T47D (cell line): ENCODE measurements at places on chromosomes 12 and 14.

GRCh38 chr12:45509187-45509586, 220.3 kb upstream of the ARID2 start:
- no peak for DNase-seq

DNA sequence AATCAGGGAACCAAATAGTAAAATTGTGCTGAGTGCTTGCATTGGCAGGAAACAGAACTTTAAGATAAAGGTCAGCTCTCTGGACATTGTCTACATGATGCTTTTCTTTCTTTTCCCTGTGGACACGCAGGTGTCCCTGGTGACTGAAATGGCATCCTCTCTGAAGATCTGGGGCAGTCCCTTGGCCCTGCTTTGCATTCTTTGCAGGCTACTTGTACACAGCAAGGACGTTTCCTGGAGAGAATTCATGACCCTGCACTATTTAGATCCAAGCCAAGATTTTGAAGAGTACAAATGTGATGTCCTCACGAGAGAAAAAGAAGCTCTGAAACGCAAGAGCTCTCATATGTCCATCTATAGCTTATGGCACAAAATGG, 11.3 kb upstream of the EDDM3A start:
- no peak for DNase-seq

GRCh38 chr12:124311292-124312109, 16.6 kb downstream of the RFLNA start:
- no peak for DNase-seq

DNA sequence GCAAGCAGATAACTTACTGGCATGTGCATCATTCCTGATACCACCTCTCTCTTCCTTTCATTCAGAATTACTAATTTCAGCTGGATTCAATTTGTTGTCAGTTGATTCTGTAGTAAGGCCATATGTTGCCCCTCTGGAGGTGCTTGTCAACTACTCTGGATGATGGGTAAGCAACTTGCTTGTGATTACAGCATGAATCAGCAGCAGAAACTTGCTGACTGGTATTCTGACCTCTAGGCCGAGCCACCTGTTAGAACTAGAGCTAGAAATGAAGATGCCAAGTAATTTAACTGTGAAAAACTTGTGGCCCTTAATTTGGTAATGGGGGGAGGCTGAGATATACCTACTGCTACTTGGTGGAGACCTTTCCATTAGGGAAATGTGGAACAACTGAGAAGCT, 5.1 kb downstream of the RNF10 start:
- DNase-seq: no peak

- no peak for DNase-seq
These were observed 276.8 kb upstream of the TMPO start for GRCh38 chr12:98238515-98239130.

- DNase-seq: no peak
These were observed 132.0 kb downstream of the EMP1 start for GRCh38 chr12:13328535-13328934.

DNA sequence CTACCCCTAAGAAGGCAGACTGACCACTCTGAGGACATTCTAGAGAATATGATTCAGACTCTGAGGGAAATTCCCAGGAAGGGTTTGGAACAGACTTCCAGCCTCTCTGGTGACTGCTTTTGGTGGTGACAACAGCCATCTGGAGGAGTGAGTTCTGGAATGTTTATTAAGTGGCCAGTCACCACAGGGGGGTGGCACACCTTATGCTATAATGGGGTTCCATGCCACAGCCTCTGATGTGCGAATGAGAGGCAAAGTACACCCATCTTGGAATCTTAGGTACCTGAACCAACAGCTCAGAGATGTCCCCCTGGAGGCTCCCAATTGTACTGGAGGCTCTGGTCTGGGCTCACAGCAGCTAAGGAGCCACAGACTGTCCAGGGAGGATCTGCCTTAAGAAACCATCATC, 9.5 kb upstream of the TINF2 start:
- no peak for DNase-seq

DNA sequence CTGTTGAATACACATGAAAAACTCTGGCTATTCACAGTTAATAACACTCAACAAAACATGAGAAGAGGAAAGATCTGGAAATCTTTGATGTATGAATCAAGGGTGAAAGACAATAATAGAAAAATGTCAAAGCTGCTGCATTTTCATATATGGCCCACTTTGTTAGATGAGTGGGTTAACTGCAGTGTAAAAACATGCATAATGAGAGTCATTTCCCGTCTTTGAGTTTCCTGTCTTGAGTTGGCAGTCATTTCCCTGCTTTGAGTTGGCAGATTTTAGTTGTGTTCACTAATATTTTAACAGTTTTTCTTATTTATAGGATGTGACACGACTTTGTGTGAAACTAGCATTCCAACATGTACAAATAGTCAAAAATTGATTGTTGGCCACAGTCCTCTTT, 87.9 kb upstream of the PTPRQ start:
- DNase-seq: no peak

- no peak for DNase-seq
These were observed 357 bp downstream of the HOMEZ start for GRCh38 chr14:23285530-23286019.

DNA sequence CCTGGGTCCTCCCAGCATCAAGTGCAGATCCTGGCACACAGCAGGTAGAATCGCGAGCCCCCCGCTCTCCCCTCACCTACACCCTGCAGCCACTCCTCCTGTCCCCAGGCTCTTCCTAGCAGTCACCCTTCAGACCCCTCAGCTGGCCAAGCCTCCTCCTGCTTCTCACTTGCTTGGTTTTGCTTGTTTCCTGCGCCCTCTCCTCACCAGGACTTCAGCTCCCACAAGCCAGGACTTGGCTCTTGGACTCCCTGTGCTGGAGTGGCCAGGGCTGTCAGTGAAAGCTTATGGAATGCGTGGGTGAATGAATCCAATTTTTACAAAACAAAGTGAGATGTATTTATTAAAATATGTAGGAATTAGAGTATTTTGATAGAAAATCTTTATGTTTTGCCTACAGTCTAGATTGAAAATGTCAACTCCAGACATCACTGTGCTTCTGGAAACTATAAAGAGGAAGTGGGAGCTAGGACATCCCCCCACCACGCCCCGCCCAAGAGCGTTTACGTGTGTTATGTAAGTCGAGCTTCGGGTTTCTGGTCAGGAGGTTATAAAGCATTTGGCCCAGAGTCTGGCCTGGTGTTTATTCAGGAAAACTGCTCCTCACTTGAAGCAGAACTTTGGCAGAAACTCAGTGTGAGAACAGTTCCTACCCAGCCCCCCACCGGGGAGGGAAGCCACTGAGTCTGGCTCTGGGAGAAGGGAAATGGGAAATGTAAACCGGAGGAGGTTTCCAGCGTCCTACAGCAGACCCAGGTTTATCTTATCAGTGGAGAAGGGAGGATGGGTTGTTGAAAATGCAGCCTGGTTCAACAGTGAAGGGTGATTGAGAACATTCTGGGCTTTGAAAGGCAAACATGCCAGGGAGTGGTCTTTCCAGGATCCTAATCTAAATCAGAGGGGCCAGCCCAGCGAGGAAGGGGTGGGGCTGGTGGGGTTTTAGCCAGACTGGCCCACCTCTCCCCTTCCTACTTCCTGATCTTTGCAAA, 8.8 kb downstream of the ALDH2 start:
- no peak for DNase-seq

GRCh38 chr12:38144601-38145436, 171.8 kb upstream of the ALG10B start:
- peak; percentile 51 for DNase-seq

GRCh38 chr12:122788387-122788786, 14.0 kb downstream of the CCDC62 start:
- DNase-seq: no peak

DNA sequence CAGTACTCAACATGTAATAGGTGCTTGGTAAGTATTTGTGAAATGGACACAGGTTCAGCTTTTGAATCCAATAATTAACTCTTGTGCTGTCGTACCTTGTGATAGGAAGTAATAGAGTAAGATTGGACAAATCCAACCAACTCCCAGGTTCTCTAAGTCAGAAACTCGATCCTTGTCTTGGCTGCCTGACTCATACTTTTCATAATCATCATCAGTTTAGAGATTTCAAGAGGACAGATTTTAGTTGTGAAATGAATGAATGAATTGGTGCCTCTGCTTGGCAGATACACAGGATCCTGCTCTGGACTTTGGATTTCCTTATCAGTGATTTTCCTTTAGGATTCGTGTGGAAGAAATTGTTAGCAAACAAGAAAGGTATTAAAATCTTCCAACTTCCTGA, 1145.2 kb downstream of the AACS start:
- no peak for DNase-seq

DNA sequence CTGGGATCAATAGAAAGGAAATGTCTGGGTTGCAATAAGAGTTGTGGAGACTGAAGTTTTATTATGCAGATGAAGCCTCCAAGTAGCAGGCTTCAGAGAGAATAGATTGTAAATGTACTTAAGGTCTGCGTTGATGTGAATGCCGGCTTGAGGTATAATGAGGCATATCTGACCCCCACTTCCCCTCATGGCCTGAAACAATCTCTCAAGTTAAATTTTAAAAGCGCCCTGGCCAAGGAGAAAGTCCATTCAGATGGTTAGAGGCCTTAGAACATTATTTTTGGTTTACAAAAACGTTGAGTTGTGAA, 28.3 kb upstream of the HIGD1C start:
- no peak for DNase-seq

DNA sequence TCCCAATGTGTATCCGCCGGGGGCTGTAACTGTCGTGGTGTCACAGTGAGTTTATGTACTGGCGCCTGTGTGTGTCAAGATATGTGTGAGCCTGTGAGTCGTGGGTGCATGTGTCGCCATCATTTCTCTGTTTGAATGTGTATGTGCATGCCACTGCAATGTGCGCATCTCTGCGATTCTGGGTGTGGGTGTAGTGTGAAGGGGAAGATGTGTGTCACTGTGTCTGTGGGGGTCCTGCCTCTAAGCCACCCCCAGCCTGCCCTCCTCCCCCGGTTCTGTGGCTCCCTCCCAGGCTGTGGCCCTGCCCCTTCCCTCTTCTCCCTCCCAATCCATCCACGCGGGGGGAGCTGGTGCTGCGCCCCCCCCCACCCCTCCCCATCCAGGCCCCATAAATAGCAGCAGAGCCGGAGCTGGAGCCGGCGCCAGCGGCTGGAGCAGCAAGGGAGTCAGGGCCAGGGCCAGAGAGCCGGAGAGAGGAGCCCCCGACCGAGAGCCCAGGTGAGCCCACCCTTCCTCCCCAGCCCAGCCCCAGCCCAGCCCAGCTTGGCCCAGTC, at the start of gene CPNE6:
TSS of gene CPNE6 (plus strand) at position 419 of the 554 bp plus-strand sequence. CDS start 1,375 bp downstream, outside the sequence.
- no peak for DNase-seq

GRCh38 chr14:54120260-54120659, 163.6 kb upstream of the BMP4 start:
- no peak for DNase-seq

DNA sequence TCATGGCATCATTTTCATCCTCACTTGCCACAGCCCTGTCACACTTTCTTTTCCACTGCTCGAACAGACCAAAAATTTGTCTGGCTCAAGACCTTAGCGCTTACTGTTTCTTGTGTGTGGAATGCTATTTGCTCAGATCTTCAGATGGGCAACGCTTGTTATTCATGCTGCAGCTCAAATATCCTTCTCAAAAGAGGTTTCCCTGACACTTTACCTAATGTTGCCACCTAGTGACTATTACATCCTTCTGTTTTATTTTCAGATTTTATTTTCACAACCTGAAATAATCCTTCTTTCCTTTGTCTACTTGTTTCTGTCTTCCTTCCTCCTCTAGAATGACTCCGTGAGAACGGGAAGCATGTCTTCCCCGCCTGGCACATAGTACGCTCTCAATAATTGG, 5.6 kb downstream of the FBXO33 start:
- peak; percentile 85 for DNase-seq

DNA sequence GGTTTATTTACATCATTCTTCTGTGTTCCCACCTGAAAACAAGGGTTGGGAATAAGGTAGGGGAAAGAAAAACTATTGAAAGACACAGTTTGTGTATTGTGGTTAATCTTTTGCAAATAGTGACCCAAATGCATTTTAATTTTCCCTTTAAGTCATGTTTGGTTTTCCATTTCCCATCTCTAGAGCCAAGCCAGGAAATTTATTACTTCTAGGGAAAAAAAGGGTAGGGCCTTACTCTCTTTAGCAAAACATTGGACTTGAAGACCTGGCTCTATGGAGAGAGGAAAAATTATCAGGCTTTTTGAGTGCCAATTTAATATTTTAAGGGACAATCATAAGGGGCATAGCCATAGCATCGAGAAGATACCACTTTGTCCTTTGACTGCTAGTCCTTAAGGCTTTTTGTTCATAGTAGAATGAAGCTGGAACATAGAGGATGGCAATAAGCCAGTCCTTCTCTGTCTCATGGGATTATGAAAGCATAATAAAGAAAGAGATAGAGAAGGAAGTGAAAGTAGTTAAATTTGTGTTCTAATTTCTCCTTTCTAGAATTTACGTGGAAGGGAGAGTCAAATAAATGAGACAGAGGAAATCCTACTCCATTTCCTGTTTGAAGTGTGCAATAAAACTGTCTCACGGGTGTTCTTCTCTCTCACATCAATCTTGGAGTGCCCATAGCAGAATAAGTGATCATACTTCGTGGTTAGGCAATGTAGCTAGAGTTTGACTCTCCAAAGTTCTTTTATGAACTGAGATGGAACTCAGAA, 50.9 kb upstream of the PPFIA2 start:
- no peak for DNase-seq

GRCh38 chr12:2248901-2249381, 196.2 kb downstream of the CACNA1C start:
- DNase-seq: no peak

GRCh38 chr12:52434760-52435530, 774 bp upstream of the KRT75 start:
- DNase-seq: no peak

GRCh38 chr14:76773188-76773885, 12.1 kb downstream of the VASH1 start:
- peak; percentile 35 for DNase-seq

GRCh38 chr14:88955455-88955854, 131.0 kb downstream of the TTC8 start:
- no peak for DNase-seq

DNA sequence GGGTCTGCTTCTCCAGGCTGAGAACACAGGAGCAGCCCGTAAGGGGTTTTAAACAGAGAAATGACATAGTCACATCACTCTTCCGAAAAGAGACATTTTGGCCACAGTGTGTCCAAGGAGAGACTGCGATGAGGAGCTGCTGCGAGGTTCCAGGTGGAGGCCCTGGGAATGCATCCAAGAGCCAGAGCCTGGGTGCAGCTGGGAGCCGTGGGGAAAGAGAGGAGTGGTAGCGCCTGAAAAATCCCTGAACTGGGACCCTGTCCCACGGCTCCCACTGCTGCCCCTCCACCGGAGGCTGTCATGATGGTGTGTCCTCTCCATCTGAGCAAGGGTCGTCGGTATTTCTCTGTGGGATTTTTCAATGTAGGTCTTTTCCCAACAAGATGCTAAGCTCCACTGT, 146.9 kb downstream of the BCL11B start:
- DNase-seq: no peak

GRCh38 chr14:58783792-58784511, 146.2 kb downstream of the DACT1 start:
- no peak for DNase-seq

- no peak for DNase-seq
These were observed 194.5 kb upstream of the C14orf180 start for GRCh38 chr14:104385111-104385510.

GRCh38 chr14:71454513-71455332, 477.5 kb upstream of the RGS6 start:
- DNase-seq: no peak

GRCh38 chr14:105483300-105484068, 3.2 kb upstream of the CRIP1 start:
- DNase-seq: no peak

GRCh38 chr12:118052324-118053070, 8.5 kb downstream of the WSB2 start:
- DNase-seq: peak; percentile 83

GRCh38 chr12:26658991-26659390, 174.0 kb downstream of the ITPR2 start:
- no peak for DNase-seq
